ENCODE measurements at places on chromosomes 5 and 9.

GRCh38 chr9:125189011-125189360 is 617 bp downstream of the PPP6C start:
- DNase-seq, result no peak

DNA sequence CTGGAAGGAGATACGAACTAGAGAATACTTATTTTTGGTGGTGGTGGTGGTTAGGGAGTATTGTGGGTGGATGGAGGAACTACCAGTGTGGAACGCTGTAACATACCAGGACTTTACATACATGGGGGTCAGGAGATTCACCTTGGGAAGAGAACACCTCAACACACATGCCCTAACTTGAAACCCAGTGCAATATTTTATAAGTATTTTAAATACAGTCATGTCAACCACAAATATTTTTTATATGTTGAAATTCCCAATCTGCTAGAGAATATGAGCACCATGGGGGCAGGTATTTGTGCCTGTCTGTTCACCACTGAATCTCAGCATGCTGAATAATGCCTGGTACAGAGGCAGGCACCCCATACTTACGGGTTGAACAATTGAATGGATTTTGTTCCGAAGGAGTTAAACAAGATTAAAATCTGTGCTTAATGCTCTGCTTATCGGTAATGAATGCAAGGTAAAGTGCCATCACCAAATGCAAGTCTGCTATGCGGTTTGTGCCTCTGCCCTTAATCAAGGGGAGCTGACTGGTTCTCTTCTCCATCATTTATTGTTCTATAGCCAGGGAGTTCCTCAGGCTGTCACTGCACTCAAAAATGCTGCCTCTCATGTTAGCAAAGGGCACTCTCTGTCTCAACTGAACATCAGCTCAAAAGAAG is 65.3 kb downstream of the RASEF start:
- DNase-seq, result no peak

- DNase-seq, result no peak
These were observed 73.3 kb downstream of the CCDC192 start for GRCh38 chr5:127776477-127776876.

- no peak for DNase-seq
These were observed 138.2 kb downstream of the TLE4 start for GRCh38 chr9:79709743-79710674.

DNA sequence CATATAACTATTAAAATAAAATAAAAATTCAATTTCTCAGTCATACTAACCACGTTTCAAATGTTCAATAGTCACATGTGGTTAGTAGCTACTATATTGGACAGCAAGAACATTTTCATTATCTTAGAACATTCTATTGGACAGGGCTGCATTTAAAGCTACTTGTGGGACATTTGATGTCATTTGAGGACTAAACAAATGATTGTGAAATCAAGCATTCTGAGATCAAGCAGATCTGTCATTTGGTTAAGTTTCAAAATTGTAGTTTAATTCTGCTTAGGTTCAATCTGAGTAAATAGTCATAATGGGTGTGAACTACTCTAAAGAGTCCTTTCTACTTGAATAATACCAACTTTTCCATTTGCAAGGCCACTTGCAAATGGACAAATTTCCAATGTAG is 226.9 kb upstream of the C9orf72 start:
- DNase-seq, result no peak

- no peak for DNase-seq
These were observed 653.1 kb upstream of the KLF4 start for GRCh38 chr9:108142504-108143201.

DNA sequence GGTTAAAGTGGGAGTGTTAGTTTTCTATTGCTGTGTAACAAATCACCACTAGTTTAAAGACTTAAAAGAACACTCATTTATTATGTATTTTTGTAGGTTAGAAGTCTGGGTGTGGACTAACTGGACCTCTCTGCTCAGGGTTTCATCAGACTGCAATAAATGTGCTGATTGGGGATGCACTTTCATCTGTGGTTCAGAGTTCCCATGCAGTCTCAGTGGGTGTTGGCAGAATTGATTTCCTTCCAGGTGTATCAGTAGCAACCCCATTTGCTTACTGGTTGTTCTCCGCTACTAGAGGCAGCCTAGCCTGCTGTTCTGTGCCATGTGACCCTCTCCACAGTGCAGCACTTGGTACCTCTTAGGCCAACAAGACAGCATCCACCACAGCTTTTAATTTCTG is 2200.5 kb downstream of the MAT2B start:
- DNase-seq, result no peak

DNA sequence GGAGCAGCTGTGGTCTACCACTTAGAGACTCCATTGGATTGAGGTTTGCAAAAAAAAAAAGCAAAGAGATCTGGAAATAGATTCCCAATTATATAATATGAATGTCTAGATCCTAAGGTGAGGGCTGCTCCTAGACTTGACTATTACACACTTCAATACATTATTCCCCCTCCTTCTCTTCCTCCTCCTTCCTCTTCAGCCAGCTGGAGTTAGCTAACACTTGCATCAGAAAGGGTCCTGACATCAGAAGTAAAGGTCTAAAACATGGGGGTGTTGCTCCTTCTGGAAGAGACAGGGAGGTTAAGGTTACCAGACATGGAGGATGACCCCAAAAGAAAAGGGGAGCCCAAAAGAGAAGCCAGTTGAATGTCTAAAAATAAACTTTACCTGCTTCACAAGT is 12.9 kb upstream of the NR3C1 start:
- DNase-seq, result no peak

DNA sequence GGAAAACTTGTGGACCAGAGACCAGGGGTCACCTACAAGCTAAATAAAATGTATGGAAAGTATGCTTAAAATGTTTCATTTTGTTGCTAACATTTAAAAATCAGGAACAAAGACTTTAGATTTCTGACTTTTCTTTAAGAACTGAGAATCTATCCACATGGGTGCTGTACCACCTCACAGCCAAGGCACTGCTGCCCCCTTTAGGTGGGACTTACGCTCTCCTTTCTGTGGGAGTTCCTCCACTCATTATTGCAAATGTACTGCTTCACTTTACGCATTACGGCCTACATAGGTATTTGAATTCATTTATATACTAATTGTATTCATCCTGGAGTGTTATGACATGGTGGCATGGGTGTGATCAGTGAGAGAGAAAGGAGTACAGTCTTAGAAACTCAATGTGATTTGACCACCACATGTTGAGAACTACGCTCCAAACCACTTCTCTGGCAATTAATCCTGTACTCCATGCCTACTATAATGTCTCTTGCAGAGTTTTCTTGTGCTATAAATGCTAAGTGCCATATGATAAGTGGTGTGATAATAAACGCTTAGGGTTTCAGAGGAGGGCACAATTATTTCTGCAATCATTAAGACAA is 24.7 kb upstream of the CETN3 start:
- DNase-seq, result no peak

DNA sequence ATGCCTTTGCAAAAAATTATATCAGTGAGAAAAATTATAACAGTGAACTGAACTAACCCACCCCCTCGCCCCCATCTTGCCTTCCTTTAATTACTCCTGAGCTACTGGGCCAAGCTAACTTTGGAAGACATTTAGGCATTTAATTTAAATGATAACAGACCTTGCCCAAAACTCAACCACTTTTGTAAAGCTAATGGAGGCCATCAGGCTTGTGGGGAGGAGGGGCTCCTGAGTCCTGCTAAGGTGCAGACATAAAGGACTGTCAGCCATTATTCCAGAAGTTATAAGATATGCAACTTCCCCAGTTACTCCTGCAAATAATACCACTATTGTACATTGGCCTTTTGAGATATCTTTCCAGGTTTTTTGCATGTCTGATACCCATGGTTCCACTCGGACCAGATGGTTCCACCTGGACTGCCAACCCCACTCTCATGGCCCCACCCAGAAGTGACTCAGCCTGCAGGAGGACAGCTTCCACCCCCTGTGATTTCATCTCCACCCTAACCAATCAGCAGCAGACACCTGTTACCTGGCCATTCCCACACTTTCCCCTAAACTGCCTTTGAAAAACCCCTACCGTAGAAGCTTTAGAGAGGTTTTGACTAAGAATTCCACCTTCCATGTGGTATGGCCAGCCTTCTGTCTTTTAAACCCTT is 805.4 kb upstream of the CDH6 start:
- DNase-seq, result no peak

GRCh38 chr5:126544087-126544740 is 50.8 kb downstream of the ALDH7A1 start:
- DNase-seq, result no peak

- no peak for DNase-seq
These were observed 611.5 kb downstream of the ZNF608 start for GRCh38 chr5:124134941-124135340.

GRCh38 chr5:143445776-143446175 is 42.3 kb upstream of the NR3C1 start:
- DNase-seq, result no peak

All from stimulated activated CD4-positive, alpha-beta T cell treated with anti-CD3 and anti-CD28 coated beads, Interleukin-1b, Interleukin-23, amount 100 ng/mL, for 1 hour (primary cell).